ENCODE measurements at places on chromosomes 6 and 20. TPM values are rescaled to one million over a fixed set of nuclear protein-coding genes. Genes with fewer than 3 reads are reported as not detected.

Gene TGM3
- not detected for total RNA-seq

DNA sequence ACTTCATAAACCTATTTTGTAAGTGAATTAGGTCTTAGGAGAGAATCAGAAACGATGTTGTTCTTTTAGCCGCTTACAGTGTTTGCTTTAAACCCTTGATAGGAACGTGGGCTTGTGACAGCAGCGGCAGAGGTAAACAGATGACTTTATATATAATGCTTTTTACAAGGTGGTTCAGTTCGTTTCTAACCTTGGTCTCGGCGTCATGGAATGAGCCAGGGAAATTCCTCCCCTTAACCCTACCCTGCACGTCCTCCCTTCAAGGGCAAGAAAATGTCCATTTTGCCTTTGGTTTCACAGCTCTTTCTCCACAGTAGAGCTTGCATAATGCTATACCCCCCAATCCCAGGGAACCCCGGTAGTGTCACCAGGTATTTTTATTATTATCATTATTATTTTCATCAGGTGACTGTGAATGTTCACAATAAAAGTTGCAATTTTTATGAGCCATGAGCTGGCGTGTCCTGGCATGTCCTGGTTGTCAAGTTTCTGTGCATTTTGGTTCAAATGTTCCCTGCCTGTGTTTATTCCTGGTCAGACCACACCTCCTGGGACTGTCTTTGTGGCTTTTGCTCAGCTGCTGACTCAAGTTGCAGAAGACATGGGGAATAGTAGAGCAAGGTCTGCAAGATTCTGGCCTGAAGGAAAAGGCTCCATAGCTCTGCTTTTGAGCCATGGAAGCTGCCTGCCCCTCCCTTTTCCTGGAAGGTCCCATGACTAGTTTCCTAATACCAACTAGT lies 112.8 kb upstream of the BMP2 start:
- H3K27me3 ChIP-seq = no peaks in the 10 kb centered on the region
- no peak overlapping the region for H3K27ac ChIP-seq
- no peak for DNase-seq
- no peak overlapping the region for H3K4me3 ChIP-seq
- H3K36me3 ChIP-seq = no peaks in the 10 kb centered on the region
- H3K4me1 ChIP-seq = no peaks in the 10 kb centered on the region

Gene EDN1
- 28.0 TPM for total RNA-seq

Gene ZBTB46
- 12.2 TPM for total RNA-seq

Gene UCKL1
- 33.3 TPM for total RNA-seq

DNA sequence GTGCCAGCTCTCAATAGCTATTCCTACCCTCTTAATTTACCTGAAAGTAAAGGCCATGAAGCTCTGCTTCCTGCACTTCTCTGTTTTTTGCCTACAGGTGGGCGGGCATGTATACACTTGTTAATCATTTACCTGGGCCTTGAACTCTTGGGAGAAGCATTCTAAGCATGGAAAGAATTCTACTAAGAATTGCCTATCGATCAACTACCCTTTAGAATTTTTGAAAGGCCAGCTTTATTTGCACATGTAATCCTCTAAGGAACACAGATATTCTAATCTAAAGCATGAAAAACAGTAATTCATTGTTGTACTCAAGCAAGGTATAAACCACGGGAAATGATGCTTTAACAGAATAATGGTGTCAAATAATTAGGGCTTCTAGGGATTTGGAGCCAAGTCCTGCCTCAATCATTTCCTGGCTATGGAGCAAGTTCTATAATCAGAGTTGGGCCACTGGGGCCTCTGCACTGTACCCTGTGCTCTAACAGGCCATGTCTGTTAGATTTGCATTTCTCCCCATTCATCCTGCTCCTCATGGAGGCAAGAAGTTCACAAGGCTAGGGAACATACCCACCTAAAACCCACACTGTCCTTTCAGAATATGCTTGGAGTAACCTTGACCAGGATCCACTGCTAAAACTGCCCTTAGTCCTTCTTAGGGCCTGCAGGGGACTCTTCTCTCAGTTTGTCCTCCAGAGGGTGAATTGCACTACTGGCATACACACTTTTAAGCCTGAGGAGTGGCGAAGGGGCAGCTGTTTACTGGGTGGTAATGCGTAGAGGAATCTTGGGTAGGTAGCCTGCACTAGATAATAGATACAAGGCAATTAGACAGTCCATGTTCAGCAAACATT lies 276.4 kb upstream of the JAG1 start:
- no peaks in the 10 kb centered on the region for H3K36me3 ChIP-seq
- no peaks in the 10 kb centered on the region for H3K4me1 ChIP-seq
- no peak overlapping the region for H3K4me3 ChIP-seq
- no peak overlapping the region for H3K27ac ChIP-seq
- no peak for DNase-seq

DNA sequence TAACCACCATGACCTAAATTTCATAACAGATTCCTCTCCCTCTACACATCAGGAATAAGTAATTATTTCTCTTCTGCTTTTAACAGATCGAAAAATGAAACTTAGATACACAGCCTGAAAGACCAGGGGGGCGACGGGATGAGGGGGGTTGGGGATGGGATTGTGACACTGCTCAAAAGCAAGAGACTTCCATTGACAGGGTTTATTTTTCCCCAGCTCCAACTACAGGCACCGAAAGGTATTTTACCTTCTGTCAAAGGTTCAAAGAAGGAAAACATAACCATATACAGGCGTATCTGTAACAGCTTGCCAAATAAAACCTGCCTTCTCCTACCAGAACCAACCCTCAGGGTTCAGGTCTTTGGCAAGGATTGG lies 1.3 kb downstream of the EPHA7 start:
- peaks cover 12% of the 10 kb centered on the region for H3K4me1 ChIP-seq
- H3K27ac ChIP-seq = no peak overlapping the region
- no peak for DNase-seq

DNA sequence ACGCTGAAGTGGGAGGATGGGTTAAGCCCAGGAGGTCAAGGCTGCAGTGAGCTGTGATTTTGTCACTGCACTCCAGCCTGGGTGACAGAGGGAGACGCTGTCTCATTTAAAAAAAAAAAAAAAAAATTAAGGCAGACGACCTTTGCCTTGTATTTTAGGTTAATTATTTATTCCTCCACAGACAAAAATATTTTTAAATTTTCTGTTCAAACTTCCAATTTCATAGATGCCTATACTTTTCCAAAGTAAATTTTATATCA lies 6.3 kb upstream of the SMIM28 start:
- H3K4me1 ChIP-seq = no peaks in the 10 kb centered on the region
- no peak overlapping the region for H3K4me3 ChIP-seq
- DNase-seq = no peak
- no peak overlapping the region for H3K27ac ChIP-seq
- H3K36me3 ChIP-seq = no peaks in the 10 kb centered on the region

DNA sequence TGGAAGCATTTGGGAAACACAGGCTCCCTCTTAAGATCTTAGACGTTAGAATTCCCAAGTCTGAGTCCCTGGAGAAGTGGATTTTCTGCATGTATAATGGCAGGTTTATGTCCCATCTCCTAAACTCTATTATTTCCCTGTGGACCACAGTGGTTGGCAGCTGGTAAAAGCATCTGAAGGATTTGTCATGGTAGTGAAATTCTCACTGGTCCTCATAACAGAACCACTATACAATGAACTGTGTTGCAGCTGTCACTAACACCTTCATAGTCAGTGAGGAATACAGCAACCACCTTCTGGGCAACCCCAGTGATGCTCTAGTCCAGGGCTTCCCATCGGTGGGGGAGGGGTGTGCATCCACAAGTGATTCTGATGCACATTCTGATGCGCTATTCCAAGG lies 396.9 kb downstream of the ZFAND3 start:
- peaks cover 20% of the 10 kb centered on the region for H3K4me1 ChIP-seq
- no peak overlapping the region for H3K27ac ChIP-seq
- H3K27me3 ChIP-seq = no peaks in the 10 kb centered on the region
- no peak for DNase-seq

Gene CST4
- total RNA-seq = not detected

DNA sequence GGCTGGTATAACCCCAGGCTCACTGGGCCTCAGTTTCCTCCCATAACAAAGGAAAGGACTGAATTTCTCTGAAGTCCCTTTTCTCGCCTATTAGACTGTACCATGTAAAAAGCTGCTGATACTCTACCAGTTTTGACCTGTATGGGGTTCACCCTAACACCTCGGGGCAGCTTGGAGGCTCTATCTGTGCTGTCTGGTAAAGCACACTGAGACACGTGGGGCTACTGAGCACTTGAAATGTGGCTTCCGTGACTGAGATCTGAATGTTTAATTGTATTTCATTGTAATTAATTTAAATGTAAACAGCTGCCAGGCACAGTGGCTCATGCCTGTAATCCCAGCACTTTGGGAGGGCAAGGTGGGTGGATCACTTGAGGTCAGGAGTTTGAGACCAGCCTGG lies 24.0 kb downstream of the BMP7 start:
- no peaks in the 10 kb centered on the region for H3K36me3 ChIP-seq
- H3K27me3 ChIP-seq = no peaks in the 10 kb centered on the region
- H3K4me3 ChIP-seq = no peak overlapping the region
- H3K27ac ChIP-seq = no peak overlapping the region

GRCh38 chr6:107555449-107555848 lies 65.5 kb downstream of the SOBP start:
- H3K36me3 ChIP-seq = no peaks in the 10 kb centered on the region
- no peak overlapping the region for H3K27ac ChIP-seq
- no peak for DNase-seq
- H3K27me3 ChIP-seq = no peaks in the 10 kb centered on the region
- peaks cover 1% of the 10 kb centered on the region for H3K4me1 ChIP-seq
- no peak overlapping the region for H3K4me3 ChIP-seq

DNA sequence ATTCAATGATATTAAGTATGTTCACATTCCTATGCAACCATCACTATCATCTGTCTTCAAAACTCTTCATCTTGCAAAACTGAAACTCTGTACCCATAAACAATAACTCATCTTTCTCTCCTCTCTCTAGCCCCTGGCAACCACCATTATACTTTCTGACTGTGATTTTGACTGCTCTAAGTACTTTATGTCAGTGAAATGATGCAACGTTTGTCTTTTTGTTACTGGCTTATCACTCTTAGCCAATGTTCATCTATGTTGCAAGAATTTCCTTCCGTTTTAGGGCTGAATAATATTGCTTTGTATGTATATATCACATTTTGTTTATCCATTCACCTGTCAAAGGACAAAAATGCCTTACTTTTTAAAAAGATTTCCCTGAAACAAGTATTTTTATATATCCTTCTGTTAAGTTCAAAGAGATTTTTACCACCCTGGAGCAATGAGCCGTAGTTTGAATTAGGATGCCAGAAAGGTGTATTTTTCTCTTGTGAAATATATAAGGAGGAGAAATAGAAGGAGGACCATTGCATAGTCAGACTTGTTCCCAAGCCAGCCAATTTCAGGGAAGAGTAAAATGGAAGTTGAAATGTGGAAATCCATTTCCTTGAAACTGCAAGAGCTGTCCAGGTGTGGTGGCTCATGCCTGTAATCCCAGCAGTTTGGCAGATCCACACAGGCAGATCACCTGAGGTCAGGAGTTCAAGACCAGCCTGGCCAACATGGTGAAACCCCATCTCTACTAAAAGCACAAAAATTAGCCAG lies 4.0 kb upstream of the CGAS start:
- DNase-seq = no peak
- H3K36me3 ChIP-seq = no peaks in the 10 kb centered on the region
- no peak overlapping the region for H3K4me3 ChIP-seq
- H3K27me3 ChIP-seq = no peaks in the 10 kb centered on the region
- H3K4me1 ChIP-seq = no peaks in the 10 kb centered on the region

DNA sequence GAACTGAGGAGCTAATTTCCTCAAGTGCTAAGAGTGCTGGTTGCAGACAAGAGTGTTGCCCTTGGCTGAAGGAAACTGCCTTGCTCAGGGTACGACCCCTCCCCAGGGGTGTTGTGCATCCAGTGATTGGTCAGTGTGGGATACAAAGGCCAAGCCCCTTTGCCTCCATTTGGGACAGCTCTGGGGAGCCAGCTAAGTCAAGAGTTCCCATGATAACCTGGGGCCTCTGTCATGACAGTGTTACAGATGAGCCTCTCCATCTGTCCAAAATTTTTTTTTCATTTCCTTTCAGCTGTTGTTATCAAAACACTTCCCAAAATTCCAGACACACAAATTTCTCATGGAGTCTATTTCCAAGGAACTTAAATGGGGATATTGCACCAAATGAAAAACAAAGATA lies 93.3 kb downstream of the HS3ST5 start:
- no peaks in the 10 kb centered on the region for H3K36me3 ChIP-seq
- no peak overlapping the region for H3K4me3 ChIP-seq
- no peaks in the 10 kb centered on the region for H3K27me3 ChIP-seq
- no peak for DNase-seq

DNA sequence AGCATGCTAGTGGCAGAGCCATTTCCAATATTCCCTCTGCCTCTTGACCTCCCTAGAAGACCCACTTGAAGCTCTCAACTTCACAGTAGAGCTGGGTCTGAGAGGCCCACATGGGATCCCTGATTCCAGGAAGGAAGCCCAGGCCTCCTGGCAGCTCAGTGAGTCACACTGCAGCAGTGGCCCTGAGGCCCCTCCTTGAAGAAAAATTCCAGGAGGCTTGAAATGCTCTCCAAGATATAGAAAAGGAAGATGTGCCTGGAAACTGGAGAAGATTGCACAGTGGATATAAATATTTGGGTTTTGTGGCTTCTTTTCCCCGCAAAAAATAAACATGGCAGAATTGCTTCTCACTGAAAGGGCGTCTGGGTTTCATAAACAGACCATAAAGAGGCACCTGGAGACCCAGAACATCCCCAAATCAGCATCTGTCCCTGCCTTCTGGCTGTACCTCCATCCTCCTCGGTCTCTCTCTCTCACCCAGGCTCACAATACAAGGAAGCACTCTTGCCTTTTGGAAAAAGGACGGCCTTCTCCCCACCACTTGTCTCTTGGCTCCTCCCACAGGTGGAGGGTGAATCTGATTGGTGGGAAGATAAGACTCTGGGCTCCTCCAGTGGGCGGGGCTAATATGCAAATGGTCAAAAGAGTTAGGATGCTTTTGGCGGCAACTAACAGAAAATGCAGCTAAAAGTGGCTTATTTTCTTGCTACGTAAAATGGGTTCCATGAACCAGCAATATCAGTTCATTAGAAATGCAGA lies 200.0 kb upstream of the SULF2 start:
- no peaks in the 10 kb centered on the region for H3K4me1 ChIP-seq
- no peak overlapping the region for H3K4me3 ChIP-seq
- no peaks in the 10 kb centered on the region for H3K36me3 ChIP-seq
- no peak for DNase-seq

- H3K36me3 ChIP-seq = no peaks in the 10 kb centered on the region
- no peak overlapping the region for H3K27ac ChIP-seq
- no peaks in the 10 kb centered on the region for H3K27me3 ChIP-seq
- no peaks in the 10 kb centered on the region for H3K4me1 ChIP-seq
Measured at GRCh38 chr6:17156966-17157365, 55.1 kb downstream of the STMND1 start.

Data from tibial nerve (tissue), 4 donors.